ENCODE measurements at places on chromosomes 1 and 21.
A peak's percentile ranks its signal among the peaks of the same experiment; 100 is the strongest.

DNA sequence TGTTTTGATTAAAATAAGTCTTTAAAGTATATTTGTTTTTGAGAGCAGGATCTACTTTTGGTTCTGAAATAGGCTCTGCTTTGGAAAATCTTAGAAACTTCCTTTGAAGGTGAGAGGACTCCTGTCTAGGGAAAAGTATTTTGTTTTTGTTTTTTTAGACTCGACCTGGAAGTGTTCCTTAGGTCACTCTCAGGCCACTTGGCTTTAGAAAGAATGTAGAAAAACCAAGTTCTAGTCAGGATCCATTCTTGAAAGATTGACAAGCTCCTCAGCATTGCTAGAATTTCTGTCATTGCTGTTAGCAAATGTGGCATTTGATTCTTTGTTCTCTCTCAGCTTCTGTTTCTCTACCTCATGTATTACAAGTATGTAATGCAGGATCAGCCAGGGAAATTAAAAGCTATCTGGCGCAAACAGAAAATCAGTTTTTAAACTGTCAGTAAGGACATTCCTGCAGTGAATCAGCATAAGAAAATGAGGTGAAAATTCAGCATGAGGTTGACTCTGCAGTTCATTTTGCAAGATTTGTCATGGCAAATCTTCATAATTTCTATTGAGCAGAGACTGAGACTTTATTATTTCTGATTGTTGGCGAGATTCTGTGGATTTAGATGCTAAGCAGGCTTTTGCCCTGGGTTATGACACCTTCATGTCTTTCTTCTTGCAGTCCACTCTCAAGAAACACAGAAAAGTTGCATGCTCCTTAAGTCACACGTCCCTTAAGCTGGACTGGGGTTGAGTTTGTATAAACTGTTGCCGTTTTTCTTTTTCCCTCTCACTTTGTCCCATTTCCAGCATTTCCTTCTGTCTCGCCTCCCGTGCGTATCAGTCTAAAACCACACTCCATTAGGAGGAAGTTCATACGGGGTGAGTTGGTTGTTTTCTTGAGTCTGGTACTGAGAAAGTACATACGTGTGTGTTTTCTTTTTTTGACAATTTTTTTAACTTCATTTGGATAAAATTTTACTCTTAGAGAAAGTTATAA lies 12.6 kb downstream of the NTPCR start:
- no peak for DNase-seq

DNA sequence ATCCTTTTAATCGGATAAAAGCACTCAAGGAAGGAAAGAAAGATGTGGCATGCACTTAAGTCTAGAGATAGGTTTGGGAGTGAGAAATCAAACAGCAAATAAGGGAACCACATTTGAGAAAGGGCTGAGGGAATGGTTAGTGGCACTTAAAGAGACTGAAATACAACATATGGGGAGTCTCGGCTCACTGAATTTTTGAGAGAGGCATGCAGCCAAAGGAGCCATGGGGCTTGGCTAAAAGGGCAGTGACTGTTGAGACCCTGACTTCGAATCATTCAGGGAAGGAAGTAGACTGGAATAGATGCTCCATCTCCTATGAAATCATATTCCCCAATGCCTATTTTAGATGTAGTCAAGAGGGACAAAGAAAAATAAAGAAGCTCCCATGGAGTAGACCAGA lies 58.3 kb upstream of the HAO2 start:
- DNase-seq: no peak

- DNase-seq: peak; percentile 78
These were observed 1.1 kb upstream of the MARCKSL1 start for GRCh38 chr1:32336963-32337675.

DNA sequence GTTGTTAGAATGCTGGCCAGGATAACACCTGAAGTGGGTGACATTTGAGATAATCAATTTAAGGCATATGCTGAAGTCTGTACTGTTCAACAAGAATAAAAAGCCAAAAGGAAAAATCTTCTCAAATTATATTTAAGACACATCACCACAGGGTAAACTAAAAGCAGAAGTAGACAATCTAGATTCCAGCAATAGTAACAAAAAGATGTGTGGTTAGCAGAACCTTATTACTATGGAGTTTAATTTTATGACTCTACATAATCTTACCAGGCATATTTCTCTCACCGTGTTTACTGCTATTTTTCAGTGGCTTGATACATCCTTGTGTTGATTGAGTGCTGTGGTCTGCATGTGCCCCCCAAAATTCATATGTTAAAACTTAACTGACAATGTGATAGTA lies 300.4 kb upstream of the ZP4 start:
- DNase-seq: no peak

DNA sequence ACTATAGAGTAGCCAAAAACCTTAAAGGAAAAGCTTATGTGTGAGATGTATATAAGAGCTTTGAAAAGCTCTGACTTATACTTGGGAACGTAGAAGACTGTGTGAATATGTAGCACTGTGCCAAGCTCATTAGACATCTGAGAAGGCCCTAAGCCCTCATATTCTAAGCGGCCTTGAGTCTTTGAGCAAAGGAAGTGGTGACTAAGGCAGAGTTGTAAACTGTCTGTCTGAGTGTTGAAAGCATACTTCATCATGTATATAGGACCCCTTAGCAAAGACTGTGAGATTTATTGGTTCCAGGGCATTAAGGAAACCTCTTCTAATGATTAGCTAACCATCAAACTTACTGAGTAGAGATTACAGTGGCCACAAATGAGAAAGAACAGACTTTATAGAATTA lies 153.3 kb upstream of the LYPLAL1 start:
- DNase-seq: no peak

- no peak for DNase-seq
These were observed 227.5 kb downstream of the HMCN1 start for GRCh38 chr1:185961664-185962063.

DNA sequence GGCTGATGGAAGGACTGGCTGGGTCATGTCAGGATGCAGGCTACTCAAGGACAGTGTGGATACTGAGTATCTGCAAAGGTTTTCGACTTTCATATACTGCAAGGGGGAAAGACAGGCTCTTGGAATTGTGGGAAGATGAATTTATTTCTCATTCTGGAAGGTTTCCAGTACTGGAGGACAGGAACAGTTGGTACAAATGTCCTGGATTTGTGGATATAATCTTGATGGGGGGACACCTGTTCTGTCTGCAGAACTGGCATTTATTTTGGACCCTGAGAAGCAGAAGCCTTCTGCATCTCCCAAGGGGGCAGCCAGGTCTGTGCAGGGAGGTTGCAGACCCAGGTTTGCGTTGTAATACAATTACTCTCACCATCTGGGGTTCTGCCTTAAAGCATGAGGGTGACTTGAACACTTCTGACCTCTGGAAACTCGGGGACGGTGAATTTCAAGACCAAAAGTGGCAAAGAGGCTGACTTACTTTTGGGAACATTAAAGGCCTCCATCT lies 65.8 kb downstream of the NOS1AP start:
- DNase-seq: no peak

- DNase-seq: no peak
These were observed 42.5 kb downstream of the PTPRF start for GRCh38 chr1:43573066-43573800.

DNA sequence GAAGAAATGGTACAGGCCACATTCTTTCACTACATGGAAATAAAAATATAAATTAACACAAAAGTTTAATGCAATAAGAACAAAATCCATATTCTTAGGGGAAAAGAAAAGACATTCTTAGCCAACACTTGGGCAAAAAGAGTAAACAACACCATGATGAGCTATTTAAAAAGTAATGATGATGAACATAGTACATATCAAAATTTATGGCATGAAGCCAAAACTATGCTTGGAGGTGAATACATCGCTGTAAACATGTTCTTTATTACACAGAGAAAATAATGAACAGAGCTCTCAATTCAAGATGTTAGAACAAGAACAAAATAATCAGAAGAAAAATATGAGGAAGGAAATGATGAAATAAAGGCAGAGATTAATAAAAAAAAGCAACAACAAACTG lies 158.2 kb downstream of the ZSCAN20 start:
- DNase-seq: no peak

DNA sequence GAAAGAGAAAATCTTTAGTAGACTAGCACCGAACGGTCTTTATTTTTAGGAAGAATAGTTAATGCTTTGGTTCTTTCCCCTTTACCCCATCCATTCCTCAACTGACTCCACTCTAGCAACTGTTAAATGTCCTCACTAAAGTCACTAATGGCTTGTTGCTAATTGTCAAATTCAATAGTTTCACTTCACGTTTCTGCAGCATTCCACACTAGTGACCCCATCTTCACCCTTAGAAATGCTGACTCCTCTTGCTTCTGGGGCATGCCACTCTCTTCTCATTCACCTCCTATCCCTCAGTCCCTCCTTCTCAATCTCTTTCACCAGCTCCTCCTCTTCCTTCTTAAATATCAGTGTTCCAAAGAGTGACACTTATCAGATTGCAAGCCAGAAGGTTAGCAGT lies 19.4 kb upstream of the CADM3 start:
- DNase-seq: no peak

- peak; percentile 45 for DNase-seq
These were observed 67.6 kb downstream of the MAP3K21 start for GRCh38 chr1:233394860-233395717.

DNA sequence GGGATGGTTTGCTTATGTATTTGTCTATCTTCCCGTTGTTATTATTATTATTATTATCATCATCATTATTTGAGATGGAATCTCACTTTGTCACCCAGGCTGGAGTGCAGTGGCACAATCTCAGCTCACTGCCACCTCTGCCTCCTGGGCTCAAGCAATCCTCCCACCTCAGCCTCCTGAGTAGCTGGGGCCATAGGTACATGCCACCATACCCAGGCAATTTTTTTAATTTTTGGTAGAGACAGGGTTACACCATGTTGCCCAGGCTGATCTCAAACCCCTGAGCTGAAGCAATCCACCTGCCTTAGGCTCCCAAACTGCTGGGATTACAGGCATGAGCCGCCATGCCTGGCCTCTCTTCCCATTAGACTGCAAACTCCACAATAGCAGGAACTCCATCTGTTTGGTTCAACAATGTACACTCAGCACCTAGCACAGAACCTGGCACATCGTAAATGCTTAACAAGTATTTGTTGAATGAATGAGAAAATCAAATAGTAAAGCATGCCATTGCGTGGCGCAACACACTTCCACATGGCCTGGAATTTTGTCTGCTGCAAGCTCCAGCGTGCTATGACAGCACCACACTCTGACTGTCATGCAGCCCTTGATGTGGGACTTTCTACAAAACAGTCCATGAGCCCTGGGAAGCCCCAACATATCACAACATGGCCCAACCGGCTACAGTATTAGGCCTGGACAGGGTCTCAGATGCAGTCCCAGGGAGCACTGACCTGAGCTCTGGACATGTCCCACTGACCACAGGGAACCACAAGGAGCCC lies 3.8 kb upstream of the TINAGL1 start:
- no peak for DNase-seq

- no peak for DNase-seq
These were observed 116.2 kb downstream of the NFIA start for GRCh38 chr1:61198554-61198953.

GRCh38 chr1:35650416-35650815 lies 9.1 kb upstream of the PSMB2 start:
- DNase-seq: no peak

Data from CD4-positive, alpha-beta T cell treated with Interleukin-12 subunit alpha and Interleukin-12 subunit beta, for 1 hour (primary cell).